ENCODE measurements at places on chromosomes 7 and 10.

DNA sequence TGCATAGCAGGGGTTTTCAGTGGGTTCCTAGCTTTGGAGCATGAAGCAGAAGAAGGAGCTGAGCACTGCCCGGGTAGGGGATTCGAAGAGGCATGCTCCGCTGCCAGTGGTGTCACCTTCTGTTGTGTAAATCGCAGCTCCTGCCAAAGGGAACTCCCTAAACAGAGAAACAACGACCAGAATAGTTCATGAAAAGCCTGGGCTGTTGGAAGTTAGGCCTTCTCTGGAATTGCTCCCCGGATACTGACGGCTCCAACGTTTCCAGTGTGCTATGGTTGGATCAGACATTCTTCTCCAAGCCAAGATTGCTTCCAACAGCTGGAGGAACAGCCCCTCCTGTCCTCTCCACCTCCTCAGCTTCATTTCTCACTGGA lies 546.0 kb upstream of the FZD8 start:
- DNase-seq = no peak

- no peak for DNase-seq
Observed at GRCh38 chr7:47024991-47025390, 556.9 kb downstream of the TNS3 start.

- DNase-seq = no peak
Observed at GRCh38 chr10:18100669-18101068, 39.6 kb upstream of the CACNB2 start.

DNA sequence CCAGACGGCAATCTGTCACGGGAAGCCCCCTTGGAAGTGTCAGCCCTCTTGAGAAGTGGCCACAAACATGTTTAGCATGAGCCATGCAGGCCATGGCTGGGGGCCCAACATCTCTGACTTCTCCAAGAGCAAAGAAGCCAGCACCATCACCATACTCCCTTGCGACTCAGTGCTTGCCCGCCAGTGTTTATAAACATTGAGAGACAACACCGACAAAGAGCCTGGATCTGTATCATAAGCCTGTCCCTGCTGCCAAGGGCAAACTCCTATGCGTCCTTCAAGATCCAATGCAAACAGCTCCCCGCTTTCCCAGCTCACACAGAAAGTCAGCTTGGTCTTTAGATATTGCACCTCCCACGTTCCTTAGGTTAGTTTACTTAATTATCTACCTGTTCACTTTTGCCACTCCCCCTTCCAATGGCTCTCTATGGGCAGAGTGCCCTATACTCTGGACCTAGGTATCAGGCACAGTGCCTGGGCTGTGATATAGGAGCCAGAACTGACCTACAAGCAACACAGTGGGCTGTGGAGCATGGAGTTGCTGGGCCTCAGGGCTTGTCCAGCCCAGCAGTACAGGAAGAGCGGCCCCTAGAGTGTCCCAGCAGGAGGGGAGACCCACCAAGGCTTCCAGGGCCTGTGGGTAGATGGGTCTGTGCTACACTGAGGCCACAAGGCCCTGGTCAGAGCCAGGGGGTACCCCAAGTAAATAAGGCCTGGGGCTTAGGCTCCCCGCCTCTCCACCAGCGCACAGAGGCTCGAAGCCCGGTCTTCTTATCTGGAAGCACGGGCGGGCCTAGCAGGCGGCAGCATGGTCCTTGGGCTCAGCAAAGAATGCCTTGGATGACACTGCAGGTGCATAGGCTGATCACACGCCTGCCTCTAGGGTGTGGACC lies 37.7 kb downstream of the CAMK2B start:
- DNase-seq = no peak

- DNase-seq = peak; percentile 24
Observed at GRCh38 chr7:17903337-17903736, 37.0 kb downstream of the SNX13 start.

DNA sequence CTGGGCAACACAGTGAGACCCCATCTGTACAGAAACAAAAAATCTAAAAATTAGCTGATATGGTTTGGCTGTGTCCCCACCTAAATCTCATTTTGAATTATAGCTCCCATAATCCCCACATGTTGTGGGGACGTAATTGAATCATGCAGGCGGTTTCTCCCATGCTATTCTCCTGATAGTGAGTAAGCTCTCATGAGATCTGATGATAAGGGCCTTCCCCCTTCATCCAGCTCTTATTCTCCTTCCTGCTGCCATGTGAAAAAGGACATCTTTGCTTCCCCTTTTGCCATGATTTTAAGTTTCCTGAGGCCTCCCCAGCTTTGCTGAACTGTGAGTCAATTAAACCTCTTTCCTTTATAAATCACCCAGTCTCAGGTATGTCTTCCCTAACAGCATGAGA lies 136.5 kb downstream of the SFMBT2 start:
- no peak for DNase-seq

- no peak for DNase-seq
Observed at GRCh38 chr10:43945908-43946307, 297.2 kb upstream of the ZNF32 start.

GRCh38 chr7:20785157-20786048 lies 1.3 kb downstream of the SP8 start:
- DNase-seq = peak; percentile 33
